NCI-H510A (cell line): ENCODE measurements at places on chromosomes 16 and 17.

GRCh38 chr16:2497116-2497630 is 16.6 kb upstream of the ATP6V0C start:
- no peak for DNase-seq

- DNase-seq: no peak
Observed at GRCh38 chr16:76654088-76654820, 377.1 kb downstream of the CNTNAP4 start.

GRCh38 chr17:60043846-60044245 is 34.9 kb downstream of the HEATR6 start:
- no peak for DNase-seq

DNA sequence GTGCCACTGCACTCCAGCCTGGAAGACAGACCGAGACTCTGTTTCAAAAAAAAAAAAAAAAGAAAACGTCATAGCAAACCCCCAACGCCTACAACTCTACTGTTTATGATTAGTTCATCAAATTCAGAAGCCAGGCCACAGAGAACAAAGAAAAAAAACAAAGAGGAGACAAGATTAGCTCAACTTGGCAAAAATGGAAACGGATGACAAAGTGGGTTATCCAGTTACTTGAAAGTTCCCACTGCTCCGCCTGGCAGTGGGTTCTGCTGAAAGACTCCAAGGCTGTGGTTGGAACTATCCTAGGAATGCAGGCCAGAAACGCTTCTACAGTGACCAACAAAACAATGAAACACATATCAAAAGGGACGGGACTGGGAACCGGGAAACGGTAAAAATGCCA is 53.1 kb downstream of the MRM3 start:
- no peak for DNase-seq

DNA sequence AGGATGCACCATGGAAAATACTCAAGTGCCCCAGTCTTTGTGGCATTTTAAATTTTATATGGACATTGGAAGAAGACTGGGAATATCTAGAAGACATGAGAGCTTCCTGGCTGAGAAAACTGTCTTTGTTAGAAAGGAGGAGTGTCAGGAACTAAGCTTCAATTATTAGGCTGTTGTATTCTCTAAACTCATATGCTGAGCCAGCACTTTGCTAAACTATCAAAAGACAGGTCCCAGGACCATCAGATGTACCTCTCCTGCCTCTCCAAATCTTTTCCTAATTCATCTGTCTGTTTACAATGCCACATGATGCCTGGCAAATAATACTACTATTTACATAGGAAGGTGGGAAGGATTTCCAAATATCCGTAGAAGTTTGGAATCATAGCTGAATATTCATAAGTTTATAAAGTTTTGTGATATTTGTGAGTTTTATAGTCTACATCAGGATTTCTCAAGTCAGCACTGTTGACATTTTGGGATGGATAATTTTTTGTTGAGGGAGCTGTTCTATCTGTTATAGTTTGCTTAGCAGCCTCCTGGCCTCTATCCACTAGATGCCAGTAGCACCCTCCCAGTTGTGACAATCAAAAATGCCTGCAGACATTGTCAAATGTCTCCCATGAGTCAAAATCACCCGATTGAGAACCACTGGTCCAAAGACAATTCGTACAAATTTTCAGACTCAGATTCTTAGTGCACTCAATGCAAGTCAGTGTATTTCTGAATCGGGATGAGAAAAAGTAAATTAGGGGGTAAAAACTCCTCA is 61.2 kb upstream of the NETO2 start:
- DNase-seq: no peak

- DNase-seq: no peak
Observed at GRCh38 chr16:21103941-21104860, 46.4 kb downstream of the DNAH3 start.

DNA sequence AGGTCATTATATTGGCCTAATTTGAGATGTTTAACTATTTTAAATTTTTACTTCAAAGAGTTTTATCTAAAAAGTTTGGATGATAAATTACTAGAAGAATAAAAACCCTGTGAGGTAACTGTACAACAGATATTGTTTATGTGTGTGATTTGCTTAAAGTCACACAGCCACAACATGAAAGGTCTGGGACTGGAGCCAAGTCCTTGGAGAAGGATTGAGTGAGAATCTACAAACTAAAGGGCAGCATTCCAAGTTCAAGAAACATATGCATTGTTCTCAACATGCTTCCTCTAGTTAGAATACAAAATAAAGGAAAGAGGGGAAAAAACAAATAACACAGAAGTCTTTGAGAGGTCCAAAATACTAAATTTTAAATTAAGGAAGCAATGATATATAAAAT is 131.5 kb upstream of the MON1B start:
- no peak for DNase-seq

DNA sequence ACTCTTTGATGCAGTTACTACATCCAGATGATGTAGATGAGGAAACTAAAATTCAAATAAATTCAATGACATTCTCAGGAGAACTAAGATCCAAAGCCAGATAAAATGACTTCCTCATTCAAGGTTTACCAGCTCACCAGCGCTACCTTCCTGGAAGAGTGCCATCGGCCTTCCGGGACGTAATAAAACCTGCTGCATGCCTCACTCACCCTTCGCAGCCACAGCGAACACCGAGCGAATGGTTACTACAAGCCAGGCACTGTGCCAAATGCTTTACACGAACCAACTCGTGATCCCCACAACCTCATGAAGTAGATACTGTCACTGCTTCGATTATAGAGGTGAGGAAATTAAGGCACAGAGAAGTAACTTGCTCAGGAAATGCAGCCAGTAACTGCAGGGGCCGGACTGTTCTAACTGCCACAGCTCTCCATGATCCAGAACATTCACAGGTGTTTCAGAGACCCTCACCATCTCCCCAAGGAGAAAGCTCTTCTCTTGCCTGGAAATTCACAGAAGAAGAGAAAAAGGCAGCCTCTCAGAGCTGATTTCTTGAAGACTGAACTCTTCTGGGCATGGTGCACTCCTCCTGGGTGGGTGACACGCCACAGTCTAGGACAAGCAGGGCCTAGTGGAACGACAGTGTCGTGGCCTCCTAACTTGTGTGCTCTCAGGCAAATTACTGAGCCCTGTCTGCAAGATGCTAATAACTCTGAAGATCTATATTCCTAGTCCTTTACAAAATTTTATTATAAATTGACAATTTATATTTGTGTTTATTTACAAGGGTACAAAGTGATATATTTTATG is 46.8 kb downstream of the HIC1 start:
- DNase-seq: peak; percentile 4

DNA sequence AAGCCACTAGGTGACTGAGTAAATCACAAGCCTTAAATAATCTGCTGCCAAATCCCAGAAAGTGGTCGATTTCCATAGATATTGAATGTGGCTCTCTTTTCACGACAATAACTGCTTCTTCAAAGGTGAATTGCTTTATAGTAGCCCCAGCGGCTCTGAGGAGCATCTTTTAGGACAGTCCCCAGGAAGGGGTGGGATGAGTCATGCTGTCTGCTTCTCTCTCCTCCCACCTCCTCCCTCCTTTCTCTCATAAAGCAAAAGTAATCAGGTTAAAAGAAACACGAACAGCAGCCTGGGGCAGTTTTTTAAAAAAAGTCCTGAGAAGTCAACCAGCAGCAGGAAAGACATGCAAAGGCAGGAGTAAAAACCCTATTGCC is 1.8 kb downstream of the KIAA0513 start:
- DNase-seq: no peak

DNA sequence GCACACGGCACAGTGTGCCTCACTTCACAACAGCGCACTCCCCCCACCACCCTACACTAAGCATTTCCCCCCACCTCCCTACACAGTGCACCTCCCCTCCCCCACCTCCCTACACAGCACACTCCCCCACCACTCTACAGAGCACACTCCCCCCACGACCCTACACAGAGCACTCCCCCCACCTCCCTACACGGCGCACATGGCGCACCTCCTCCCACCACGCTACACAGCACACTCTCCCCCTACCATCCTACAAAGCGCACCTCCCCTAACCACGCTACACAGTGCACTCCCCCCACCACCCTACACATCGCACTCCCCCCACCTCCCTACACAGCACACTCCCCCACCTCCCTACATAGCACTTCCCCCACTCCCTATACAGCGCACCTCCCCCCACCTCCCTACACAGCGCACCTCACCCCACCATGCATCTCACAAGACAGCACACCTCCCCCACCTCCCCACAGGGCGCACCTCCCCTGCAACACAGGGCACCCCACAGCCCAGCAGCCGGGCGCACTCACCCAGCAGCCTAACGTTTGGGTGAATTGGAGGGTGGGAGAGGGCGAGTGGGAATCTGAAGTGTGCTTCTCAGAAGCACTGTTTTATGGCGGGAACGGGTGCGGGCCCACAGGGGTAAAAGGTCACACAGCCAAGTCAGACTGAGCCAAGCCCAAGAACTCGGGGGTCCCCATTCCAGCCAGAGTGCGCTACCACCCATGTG is 10.3 kb downstream of the KNOP1 start:
- no peak for DNase-seq

GRCh38 chr16:85508388-85508787 is 104.7 kb upstream of the GSE1 start:
- no peak for DNase-seq

GRCh38 chr17:70017112-70017511 is 57.9 kb upstream of the KCNJ16 start:
- DNase-seq: peak; percentile 51

GRCh38 chr16:13781169-13781564 is 138.8 kb upstream of the ERCC4 start:
- DNase-seq: no peak

- no peak for DNase-seq
Observed at GRCh38 chr17:19896679-19897078, 28.9 kb upstream of the ULK2 start.

DNA sequence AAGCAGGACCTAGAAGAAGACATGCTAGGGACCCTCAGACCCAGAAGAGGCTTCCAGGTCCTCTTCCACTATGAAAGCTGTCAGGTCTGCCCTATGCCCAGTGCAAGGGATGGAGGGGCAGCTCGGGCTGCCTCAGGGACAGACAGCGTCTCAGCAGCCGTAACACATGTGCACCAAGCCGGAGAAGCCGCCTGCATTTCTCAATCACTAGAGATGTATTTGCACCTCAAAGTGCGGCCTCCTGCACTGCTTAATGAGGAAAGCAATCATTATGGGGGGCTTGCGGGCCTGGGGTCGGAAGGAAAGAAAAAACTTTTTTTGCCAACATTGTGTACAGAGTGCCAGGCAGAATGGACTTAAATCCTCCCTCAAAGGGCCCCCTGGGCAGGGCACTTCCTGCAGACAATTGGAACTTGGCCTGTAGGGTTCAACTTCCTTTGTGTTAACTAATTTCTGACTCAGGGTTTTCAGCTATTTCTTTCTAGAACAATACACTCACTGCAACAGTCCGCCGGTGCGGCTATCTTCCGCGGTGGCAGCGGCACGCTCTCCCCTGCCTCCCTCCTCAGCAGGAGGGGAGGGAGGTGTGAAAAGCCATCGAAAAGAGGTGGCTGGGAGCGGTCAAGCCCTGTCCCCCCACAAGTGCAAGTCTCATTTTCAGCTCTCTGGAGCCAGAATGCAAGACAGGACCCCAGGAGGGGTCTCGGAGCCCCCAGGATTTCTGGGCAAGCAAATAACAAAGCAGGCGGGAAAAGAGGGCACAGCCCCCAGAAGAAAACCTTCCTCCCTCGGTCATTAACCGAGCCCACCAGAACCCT is 101.2 kb downstream of the ZNF423 start:
- no peak for DNase-seq

GRCh38 chr17:63249256-63250004 is 196.7 kb downstream of the CYB561 start:
- DNase-seq: no peak

GRCh38 chr16:20049831-20050230 is 23.9 kb downstream of the GPR139 start:
- DNase-seq: peak; percentile 90

GRCh38 chr17:2500446-2500845 is 11.2 kb downstream of the METTL16 start:
- no peak for DNase-seq

GRCh38 chr17:65355246-65355645 is 206.2 kb downstream of the AXIN2 start:
- no peak for DNase-seq

GRCh38 chr16:61763991-61764390 is 272.2 kb downstream of the CDH8 start:
- DNase-seq: no peak

DNA sequence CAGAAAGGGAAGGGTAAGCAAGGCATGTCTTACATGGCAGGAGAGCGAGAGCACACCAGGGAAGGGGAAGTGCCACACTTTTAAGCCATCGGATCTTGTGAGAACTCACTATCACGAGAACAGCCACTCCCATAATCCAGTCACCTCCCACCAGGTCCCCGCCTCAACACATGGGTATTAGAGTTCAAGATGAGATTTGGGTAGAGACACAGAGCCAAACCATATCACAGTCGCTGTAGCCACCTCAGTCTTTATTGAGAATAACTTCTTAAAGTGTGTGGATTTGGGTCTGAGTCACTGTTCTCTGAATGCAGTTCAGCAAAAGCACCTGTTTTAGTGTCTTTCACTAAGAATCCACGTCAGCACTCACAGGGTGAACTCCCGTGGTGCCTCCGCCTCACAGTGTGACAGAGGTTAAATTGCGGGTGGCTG is 195.2 kb upstream of the CHMP6 start:
- DNase-seq: no peak

DNA sequence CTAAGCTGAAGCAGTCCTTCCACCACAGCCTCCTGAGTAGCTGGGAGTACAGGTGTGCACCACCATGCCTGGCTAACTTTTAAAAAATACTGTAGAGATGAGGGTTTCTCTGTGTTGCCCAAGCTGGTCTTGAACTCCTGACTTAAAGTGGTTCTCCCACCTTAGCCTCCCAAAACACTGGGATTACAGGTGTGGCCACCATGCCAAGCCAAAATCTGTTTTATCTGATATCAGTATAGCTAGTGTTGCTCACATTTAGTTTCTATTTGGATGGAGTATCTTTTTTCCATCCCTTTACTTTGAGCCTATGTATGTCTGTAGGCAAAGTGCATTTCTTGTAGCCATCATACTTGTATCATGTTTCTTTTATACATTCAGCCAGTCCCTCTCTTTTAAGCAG is 82.1 kb downstream of the BCAS3 start:
- DNase-seq: no peak

GRCh38 chr16:83118365-83118764 is 491.6 kb downstream of the CDH13 start:
- DNase-seq: no peak

DNA sequence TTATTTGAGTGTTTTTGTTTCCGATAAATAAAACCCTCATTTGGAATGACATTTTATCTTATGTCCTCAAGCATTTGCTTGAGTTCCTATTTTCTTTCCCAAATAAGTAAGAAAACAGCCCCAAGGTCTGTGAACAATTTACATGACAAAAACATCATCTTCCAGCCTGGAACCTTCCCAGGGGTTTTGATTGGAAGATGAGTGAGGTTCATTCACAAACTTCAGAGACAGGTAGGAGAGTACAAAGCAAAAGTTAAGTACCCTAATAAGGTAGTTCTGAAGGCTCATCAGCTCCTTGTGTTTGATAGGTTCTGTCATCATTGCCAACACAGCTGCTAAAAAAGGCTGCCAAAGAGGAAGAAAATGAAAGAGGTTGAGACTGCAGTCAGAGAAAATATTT is 772.8 kb downstream of the CDH8 start:
- DNase-seq: no peak

GRCh38 chr17:58605986-58606385 is 85.9 kb downstream of the TEX14 start:
- DNase-seq: no peak

GRCh38 chr17:73985466-73986015 is 217.9 kb upstream of the RPL38 start:
- no peak for DNase-seq

- DNase-seq: no peak
Observed at GRCh38 chr17:36876966-36877365, 60.3 kb upstream of the LHX1 start.

GRCh38 chr17:73562896-73563295 is 81.3 kb downstream of the SDK2 start:
- no peak for DNase-seq

GRCh38 chr16:57032931-57033330 is 43.6 kb downstream of the NLRC5 start:
- DNase-seq: no peak
